ENCODE measurements at places on chromosomes 16 and 17.

GRCh38 chr17:54876656-54877195 lies 23.9 kb upstream of the TOM1L1 start:
- DNase-seq, result no peak

DNA sequence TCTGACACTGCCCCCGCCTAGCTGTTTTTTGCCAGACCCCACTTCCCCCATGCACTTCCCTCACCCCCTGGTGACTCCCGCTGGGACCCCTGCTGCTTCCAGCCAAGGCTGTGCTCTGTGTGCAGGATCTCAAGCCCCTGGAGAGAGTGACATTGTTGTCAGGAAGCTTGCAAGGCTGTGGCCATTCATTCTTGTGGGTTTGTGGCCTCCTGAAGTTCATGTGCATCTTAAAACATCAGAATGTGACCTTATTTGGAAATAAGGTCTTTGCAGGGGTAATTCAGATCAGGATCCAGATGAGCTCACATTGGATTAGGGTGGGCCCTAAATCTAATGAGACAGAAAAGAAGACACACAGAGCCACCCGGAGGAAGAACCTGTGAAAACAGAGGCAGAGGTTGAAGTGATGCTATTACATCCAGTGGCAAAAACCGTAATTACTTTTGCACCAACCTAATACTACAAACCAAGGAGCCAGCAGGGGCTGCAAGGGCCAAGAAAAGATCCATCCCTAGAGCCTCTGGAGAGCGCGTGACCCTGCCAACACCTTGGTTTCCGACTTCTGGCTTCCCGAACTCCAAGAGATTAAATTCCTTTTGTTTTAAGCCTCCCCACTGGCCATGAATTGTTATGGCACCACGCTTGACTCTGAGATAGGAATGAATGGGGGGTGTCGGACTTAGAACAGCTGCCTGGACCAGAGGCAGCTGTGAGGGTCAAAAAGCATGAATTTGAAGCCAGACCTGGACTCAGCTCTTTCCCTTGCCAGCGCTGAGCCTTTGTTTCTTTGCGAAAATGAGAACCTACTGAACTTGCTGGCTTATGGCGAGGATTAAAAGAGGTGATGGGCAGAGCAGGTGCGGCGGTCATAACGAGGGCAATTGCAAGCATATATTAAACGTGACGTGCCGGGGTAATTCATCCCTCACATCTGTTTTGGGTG lies 75.5 kb downstream of the BMERB1 start:
- DNase-seq, result peak; percentile 45

DNA sequence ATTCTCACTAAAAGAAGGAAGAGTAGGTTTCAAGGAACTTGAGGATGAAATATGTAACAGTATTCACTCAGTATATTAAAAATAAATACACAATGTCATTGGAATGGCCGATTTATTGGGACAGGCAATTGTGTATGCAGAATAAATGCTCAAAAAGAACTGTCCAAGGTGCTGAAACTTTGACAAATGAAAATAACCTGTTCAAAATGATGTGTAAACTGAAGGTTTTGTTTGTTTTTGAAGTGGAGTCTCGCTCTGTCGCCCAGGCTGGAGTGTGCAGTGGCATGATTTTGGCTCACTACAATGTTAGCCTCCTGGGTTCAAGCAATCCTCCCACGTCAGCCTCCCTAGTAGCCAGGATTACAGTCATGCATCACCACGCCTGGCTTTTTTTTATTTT lies 318.7 kb upstream of the RBFOX1 start:
- no peak for DNase-seq

DNA sequence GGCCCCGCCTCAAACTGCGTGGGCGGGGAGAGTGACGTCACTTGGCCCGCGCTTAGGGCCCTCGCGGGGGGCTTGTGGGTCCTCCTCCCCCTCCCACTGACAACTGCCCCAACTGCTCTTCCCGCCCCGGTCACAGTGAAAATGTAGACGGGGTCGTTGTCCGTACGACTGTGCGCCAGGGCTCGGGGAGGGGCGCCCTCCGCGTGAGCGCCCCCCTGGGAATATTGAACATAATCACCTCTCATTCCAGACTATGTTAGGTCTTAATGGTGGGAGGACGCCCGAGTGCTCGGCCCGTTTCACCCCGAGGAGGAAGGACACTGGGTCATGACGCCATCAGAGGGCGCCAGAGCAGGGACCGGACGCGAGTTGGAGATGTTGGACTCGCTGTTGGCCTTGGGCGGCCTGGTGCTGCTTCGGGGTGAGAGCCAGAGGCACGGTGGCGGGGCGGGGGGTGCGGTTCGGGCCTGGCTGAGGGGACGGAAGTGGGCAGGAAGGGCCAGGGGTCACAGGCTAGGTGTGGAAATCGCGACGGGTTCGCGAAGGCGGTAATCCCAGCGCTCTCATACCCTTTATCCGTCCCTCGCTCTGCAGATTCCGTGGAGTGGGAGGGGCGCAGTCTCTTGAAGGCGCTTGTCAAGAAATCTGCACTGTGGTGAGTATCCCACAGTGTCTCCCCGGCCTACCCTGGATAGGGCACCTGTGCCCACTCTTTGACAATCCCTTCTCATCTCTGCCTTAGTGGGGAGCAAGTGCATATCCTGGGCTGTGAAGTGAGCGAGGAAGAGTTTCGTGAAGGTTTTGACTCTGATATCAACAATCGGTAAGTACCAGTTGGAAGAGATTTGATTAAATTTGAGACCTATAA lies at the start of gene ELP5:
ELP5 (plus strand) TSS at position 40 of the 868 bp plus-strand sequence; CDS start at position 376, 336 bp downstream.
- DNase-seq, result peak; percentile 96
